HFFc6 (cell line): ENCODE measurements at places on chromosomes 12 and 14.

DNA sequence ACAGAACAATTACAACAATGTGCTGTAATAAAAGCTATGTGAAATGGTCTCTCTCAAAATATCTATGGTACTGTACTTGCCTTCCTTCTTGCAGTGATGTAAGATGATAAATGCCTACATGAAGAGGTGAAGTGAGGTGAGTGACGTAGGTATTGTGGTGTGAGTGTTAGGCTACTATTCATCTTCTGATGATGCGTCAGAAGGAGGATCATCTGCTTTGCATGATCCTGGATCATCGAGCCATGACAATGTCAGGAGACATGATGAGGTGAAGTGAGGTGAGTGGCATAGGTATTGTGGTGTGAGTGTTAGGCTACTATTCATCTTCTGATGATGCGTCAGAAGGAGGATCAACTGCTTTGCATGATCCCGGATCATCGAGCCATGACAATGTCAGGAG is 105.8 kb downstream of the KCNC2 start:
- DNase-seq = no peak

GRCh38 chr12:49626836-49627235 is 3.5 kb downstream of the PRPF40B start:
- no peak for DNase-seq

DNA sequence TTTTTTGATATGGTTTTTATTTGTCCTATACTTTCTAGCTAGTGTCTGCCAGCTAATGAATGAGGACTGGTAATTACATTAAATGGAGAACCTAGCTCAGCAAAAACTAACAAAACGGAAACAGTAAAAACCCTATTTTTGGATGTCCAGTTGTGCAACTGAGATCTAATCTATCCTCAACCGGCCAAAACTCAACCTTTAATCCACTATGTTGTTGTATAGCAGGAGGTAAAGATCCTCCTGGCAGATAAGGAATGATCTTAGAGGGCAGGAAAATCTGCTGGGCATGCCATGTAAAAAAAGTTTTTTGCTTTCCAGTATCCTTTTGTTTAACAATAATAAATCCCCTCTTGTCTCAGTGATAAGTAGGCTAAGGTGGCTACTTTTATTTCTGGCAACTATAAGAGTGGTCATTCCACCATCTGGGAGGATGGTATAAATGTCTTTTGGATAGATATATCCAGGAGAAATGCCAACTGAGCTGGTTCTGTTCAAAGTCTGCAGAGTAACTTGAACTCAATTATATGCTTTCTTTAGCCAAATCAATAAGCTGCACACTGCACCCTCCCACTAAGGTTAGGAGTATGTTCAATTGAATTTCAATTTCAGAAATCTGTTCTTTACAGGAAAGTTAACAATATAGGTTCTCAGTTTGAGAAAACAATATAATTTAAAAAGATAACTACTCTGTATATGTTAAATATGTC is 40.1 kb downstream of the WASHC3 start:
- DNase-seq = no peak

GRCh38 chr12:76308866-76309265 is 39.3 kb downstream of the BBS10 start:
- no peak for DNase-seq

- no peak for DNase-seq
Measured at GRCh38 chr12:129001826-129002225, 148.5 kb downstream of the GLT1D1 start.
